NK-92 treated with Interleukin-12 subunit alpha and Interleukin-12 subunit beta, amount 100 ng/mL, for 24 hours (cell line): ENCODE measurements at places on chromosomes 5 and 9.
A peak's percentile ranks its signal among the peaks of the same experiment; 100 is the strongest.

DNA sequence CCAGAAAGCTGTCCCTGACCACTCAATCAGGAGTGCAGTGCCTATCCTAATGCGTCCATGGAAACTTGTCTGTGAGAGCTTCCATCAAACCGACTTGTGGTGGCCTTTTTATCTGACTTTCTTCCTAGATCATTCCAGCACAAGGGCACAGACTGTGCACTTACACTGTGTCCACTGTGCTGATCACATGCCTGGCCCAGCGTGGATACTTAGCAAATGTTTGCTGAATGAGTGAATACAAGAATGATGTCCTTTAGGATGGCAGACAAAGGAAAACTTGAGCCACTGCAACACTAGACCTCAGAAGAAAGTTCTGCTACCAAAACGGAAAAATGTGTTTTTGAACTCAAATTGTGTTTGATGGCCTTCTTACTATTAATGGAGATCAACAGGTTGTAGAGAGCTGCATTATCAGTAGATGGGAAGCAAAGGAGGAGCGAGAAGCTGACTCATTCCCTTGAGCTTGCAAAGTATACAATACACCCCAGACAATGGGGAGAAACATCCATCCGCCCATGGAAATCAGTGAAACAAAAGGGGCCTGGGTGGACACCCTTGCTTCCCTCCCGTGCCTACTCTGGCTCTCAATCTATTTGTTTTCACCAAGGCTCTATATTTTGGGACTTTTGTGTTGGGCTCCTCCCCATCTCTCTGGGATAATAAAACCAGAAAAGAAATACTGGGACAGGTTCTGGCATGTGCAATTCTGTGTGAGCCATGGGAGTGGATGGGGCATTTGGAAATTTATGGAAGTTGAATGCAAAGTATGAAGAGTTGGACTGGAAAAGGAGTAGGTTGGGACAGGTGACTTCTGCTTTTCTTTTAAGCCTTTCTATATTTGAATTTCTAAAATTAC lies 76.2 kb upstream of the ZFAND5 start:
- DNase-seq: no peak

GRCh38 chr9:127539259-127539981 lies 72.7 kb upstream of the STXBP1 start:
- DNase-seq: no peak

GRCh38 chr5:79689541-79690466 lies at the start of gene CMYA5:
Gene CMYA5 (plus strand): TSS chr5:79689836. CDS start chr5:79689908, 72 bp downstream.
- DNase-seq: no peak

GRCh38 chr9:95820074-95820473 lies 55.4 kb upstream of the ERCC6L2 start:
- no peak for DNase-seq

GRCh38 chr5:133489632-133490031 lies 122.7 kb downstream of the FSTL4 start:
- no peak for DNase-seq

DNA sequence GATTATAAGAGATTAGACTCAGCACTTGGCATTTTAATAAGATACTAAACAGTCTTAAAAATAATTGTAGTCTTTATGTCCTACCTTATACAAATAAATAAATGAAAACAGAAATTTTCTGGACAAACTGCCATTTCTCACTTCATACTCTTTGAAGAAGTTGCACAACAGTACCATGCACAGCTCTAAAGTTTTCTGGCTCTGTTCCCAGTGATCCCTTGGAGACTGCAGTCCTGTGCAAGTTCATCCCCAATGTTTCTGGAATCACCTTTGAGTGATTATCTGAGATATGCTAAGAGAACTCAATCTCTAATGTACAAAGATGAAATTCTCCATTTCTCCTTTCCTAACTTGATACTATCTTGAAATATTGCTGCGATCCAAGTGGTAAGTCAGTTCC lies 330.4 kb upstream of the EDIL3 start:
- DNase-seq: no peak

- no peak for DNase-seq
Measured at GRCh38 chr5:128408622-128409021, 129.4 kb downstream of the FBN2 start.

DNA sequence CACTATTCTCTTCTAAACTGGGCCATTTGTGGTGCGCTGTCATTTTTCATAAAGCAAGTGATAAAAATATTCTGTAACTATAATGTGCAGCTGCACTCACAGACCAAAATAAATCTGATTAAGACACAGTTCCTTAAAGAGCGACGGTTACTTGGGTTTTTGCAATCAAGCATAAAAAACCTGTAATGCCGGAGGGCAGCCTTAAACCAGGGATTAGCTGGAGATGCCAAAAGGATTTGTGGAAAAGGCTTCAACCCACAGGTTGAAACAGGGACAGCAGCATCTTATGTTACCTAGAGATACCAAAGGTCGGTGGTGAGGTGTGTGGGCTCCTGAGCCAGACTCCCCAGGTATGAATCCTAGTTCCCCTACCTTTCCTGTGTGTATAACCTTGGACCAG lies 49.3 kb downstream of the CTNND2 start:
- DNase-seq: no peak

GRCh38 chr9:122372856-122373845 lies 2.3 kb downstream of the PTGS1 start:
- DNase-seq: no peak

DNA sequence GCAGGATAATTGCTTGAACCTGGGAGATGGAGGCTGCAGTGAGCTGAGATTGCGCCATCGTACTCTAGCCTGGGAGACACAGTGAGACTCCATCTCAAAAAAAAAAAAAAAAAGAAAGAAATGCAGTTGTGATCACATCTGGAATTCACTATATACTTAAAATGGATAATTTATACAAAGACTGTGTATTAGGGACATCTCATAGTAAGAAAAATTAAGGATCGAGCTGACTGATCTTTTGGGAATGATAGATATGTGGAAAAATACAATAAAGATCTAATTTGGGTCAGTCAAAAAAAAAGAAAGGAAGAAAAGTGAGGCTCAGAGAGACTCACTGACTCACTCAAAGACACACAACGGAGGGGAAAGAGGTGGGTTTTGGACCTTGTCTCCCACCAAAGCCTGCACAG lies 73.2 kb upstream of the STXBP1 start:
- no peak for DNase-seq

DNA sequence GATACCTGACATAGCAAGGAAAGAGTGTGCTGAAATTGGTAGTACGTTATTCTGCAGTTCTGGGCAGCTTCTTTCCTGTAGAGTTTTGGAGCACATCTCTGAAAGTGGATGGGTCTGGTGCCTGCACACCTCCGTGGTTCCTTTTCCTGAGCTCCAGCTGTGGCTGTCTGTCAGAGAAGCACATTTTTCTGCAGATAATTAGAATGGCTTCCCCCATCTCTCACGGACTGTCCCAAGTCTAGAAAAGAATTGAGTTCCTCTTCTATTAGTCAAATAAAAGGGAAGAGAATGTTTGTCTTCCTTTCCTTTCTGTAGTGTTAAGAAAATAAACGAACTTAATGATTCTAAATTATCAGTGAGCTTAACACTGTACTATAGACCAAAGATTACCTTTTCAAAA lies 55.7 kb downstream of the VCAN start:
- no peak for DNase-seq

GRCh38 chr9:109346904-109347303 lies 26.0 kb upstream of the EPB41L4B start:
- DNase-seq: no peak

- no peak for DNase-seq
Measured at GRCh38 chr5:2381070-2381469, 370.4 kb downstream of the IRX2 start.

GRCh38 chr5:112636751-112637150 lies 100.9 kb upstream of the APC start:
- no peak for DNase-seq

GRCh38 chr9:131739133-131739958 lies 530 bp downstream of the RAPGEF1 start:
- DNase-seq: peak; percentile 47
